Progenitor cell of endocrine pancreas (in vitro differentiated cells): ENCODE measurements at places on chromosomes 7 and 10. TPM values are rescaled to one million over a fixed set of nuclear protein-coding genes. Genes with fewer than 3 reads are reported as not detected.

DNA sequence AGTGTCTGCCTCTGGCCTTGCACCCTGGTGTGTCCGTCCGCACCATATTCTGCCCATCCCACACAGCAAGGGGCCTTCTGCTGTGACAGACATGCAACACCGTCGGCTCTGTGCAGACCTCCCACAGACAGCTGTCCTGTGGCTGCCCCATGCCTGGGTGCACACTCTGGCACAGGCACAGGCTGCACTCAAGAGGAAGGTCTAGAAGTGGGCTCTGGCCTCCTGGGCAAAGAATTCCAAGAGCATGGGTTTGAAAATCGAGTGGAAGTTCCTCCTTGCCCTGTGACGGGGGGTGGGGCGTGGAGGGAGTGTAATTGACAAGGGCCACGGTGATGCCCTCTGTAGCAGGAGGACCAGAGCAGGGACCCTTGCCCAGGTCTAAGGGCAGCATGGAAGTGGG, 4.3 kb upstream of the LOXL4 start:
- no peak for DNase-seq

GRCh38 chr7:29900745-29901144, 88.9 kb downstream of the SCRN1 start:
- no peak for DNase-seq

DNA sequence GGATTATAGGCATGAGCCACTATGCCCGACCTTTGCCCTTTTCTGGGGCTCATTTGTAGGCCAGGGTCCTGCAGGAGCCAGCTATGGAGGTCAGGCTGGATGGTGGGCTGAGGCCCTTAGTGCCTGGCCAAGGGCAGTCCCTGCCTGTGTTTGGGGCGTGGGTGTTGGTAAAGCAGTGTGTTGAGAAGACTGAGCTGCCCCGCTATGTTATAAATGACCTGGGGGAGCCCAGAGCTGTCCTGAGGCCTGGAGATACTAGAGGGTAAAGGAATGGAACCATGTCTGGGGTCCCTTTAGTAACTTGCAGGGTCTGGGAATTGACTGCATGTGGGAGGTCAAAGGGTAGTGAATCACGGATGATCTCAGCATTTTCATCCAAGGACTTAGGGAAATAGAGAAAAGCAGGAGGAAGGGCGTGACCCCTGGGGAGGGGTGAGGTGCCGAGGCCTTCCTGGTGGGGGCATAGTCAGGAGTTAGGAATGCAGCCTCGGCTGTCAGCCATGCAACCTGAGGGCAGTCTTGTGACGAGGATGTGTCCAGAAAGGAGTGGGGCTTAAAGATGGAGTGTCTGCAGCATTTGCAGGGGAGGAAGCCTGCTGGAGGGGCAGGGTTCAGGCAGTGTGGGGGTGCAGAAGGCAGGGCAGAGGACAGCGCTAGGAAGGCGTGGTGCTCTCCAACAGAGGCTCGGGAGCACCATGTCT, 31.5 kb downstream of the TMEM248 start:
- no peak for DNase-seq

- DNase-seq, result no peak
These were observed 9.6 kb downstream of the CAPZA2 start for GRCh38 chr7:116872026-116872425.

DNA sequence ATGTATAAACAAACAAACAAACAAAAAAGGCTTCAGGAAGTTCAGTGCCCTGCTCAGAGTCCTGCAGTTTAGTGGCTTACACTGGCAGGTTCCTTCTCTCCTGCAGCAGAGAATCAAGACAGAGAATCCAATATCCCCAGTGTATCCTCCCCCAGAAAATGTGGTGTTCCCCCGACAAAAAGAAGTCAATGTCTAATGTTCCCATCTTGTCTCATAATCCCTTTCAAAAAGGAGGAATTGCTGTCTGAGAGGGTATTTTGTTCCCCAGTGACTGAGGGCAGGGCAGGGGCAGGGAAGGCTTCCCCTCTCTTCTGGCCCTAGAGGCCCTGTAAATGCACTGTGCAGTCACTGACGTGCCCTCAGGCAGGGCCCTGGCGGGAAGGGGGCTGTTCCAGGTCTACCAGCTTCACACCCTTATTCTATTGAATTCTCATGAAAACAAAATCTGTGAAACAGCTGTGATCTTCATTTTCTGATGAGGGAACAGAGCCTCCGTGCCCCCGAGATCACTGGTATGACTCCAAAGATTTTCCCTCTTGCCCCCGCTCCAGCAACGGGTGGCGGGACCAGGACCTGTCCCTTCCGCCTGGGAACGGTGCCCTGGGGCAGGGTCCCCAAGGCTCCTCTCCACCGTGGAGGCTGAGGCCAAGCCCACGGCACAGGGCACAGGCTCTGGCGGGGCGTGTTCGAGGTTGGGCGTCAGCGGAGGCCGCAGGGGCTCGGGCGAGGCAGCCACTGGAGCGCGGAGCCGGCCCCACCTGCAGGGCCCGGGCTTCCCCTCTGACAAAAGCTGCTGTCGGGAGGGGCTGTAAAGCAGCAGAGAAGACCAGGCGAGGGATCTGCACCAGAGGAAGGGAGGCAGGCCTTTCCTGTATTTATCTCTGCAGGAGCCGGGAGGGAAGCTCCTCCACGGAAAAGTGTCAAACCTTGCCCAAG, 13.4 kb upstream of the WDFY4 start:
- DNase-seq, result no peak

GRCh38 chr7:23294549-23295400, 4.4 kb upstream of the MALSU1 start:
- no peak for DNase-seq

- DNase-seq, result peak; percentile 16
These were observed 157.3 kb downstream of the CTTNBP2 start for GRCh38 chr7:117715784-117716445.

- DNase-seq, result no peak
These were observed 31.2 kb upstream of the TLX1 start for GRCh38 chr10:101099901-101100300.

DNA sequence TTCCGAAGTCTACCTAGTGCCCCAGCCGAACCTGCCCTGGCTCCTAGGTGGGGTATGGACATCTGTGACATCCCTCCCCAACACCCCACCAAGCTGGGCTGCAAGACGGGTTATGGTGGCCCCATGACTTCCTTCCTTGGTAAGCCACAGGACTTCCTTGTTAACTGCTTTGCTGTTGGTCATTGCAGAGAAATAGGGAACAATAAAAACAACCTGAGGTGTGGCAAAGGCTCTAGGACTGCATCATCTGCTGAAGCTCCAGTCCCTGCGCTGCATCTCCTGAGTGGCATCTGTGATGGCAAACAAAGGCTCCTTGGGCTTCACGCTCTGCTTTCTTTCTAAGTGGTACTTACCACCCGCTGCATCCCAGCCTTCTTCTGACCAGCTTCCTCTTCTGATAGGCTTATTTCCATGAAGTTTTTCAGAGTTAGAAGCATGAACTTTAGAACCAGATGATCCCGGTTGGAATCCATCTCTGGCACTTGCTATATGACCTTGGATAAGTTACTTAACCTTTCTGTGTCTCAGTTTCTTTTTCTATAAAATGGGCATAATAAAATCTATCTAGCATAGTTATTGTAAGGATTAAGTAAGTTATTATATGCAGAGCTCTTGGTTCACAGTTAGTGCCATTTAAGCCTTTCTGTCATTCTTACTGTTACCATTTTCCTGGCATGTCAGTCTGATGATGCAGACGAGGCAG, 216.8 kb downstream of the RPS24 start:
- DNase-seq, result no peak

GRCh38 chr10:91909117-91909677, at the start of gene FGFBP3:
Gene FGFBP3 (minus strand): TSS chr10:91909486. CDS start chr10:91908969, 517 bp downstream.
- DNase-seq, result peak; percentile 11

DNA sequence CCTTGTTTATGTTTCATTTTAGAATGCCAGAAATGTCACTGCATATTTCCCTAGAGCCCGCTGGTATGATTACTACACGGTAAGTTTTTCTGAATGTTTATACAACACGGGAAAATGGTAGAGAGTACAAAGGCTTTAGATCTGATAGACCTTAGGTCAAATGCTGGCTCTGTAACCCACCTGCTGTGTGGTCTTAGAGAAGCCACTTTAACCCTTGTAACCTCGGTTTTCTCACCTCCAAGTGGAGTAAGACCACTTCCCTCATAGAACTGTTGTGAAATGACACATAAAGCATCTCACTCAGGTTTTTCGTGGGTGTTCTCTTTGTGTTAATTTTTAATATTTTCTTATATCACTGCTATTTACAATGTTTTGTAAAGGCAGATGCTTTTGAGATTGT, 13.9 kb upstream of the MGAM2 start:
- DNase-seq, result no peak

- no peak for DNase-seq
These were observed 59.8 kb downstream of the MAPK8 start for GRCh38 chr10:48366261-48366660.

DNA sequence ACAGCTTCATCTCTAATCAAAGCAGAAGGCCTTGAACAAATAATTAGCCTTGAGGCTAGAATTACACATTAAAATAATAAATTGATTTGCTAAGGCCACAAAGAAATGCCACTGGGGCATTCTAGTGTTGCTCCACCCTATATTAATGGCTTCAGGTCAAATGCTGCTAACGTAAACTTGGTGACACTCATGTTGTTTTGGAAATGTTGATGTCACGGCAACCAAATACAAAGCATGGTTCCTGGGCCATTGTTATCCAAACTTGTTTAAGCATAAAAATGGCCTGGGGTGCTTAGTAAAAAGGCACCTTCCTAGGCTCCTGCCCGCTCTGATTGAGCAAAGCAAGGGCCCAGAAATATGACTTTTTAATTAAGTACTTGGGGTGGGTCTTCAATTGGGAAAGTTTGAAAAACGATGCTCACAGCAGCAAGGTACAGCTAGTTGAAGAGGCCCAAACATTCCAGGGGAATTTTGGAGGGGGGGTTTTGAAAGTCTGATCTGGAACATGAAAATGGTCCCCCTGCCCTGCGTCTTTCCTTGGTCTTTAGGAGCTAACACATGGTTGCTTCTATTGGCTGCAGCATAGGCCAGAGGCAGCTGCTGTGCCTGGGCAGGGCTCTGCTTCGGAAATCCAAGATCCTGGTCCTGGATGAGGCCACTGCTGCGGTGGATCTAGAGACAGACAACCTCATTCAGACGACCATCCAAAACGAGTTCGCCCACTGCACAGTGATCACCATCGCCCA, 67.8 kb downstream of the ABCC2 start:
- DNase-seq, result no peak

GRCh38 chr10:31401287-31401686, 82.3 kb downstream of the ZEB1 start:
- no peak for DNase-seq

DNA sequence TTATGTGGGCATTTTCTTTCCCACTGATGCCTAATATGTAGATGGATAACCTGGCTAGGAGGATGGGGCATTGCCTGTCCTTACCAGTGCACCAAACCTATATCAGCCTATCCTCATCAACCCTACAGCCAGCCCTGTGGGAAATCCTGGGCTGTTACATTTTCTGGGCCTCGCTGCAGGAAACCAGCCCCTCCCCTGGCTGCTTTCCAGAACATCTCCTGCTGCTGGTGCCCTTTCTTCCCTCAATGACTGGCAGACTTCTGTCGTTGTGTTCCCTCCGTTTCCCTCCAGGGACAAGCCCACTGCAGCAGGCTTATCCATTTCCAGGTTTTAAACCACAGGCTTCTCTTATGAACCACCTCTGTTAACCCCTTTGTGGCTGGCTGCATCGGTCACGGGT, 486.1 kb upstream of the COBL start:
- DNase-seq, result no peak

GRCh38 chr7:133275008-133275407, 22.1 kb downstream of the EXOC4 start:
- DNase-seq, result no peak

The KDM7A gene
- total RNA-seq, result 11.3 and 13.8 TPM in 2 replicates

The CPXM2 gene
- 0.14 and 0.18 TPM in 2 replicates for total RNA-seq

The PRSS37 gene
- not detected in 2 replicates for total RNA-seq

The ABLIM1 gene
- 59.1 and 60.5 TPM in 2 replicates for total RNA-seq

The IKZF1 gene
- total RNA-seq, result 0.36 and 0.42 TPM in 2 replicates

The INA gene
- 6.2 TPM in 2 replicates for total RNA-seq

The PIK3AP1 gene
- total RNA-seq, result 40.0 TPM in 2 replicates

The ADAM12 gene
- 1.8 and 5.2 TPM in 2 replicates for total RNA-seq

The NPC1L1 gene
- 21.0 and 21.2 TPM in 2 replicates for total RNA-seq

The OR2A5 gene
- not detected in 2 replicates for total RNA-seq

The BNIP3 gene
- 28.5 and 32.4 TPM in 2 replicates for total RNA-seq

The ADAMTS14 gene
- 0.05 TPM in 1 of 2 replicates, not detected in the other for total RNA-seq

The ADCYAP1R1 gene
- total RNA-seq, result 0.07 TPM in 1 of 2 replicates, not detected in the other

The FFAR4 gene
- total RNA-seq, result 0.07 and 0.13 TPM in 2 replicates

The PRTFDC1 gene
- 35.4 and 39.4 TPM in 2 replicates for total RNA-seq

The CXCL12 gene
- total RNA-seq, result 4.2 and 4.6 TPM in 2 replicates

The POLR2J2 gene
- 8.6 and 8.9 TPM in 2 replicates for total RNA-seq

The AKR1E2 gene
- 7.4 and 10.0 TPM in 2 replicates for total RNA-seq
